NCI-H1105 treated with DMSO at 0.1 percent for 48 hours (cell line): ENCODE measurements at places on chromosomes 5 and 9.

DNA sequence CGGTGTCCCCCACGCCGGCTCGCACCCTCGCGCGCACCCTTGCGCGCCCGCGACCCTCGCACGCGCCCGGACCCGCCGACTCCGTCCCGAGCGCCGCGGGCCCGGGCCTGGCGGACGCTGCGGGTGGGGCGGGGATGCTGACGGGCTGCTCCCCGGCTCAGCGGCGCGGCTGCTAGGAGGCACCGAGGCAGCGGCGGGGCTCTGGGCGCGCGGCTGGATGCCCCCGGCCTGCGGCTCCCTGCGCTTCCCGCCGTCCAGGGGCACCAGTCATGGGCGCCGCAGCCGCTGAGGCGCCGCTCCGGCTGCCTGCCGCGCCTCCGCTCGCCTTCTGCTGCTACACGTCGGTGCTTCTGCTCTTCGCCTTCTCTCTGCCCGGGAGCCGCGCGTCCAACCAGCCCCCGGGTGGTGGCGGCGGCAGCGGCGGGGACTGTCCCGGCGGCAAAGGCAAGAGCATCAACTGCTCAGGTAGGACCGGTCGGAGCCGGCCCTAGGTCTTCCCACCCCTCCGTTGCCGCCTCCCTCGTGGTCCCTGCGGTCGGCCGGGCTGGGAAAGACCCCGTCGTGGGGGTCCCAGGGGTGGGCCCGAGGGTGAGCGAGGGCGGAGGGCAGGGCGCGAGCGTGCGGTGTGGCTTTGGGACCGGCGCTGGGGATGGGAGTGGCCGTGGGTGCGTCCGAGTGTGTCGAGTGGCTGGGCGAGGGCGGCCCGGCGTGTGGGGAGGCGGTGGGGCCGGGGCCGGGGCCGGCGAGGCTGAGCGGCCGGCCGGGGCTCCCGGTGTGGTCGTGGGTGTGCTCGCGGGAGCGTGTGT is 530 bp downstream of the TMEFF1 start:
- peak; percentile 13 for DNase-seq

GRCh38 chr5:60519372-60519771 is 180.6 kb downstream of the DEPDC1B start:
- no peak for DNase-seq

DNA sequence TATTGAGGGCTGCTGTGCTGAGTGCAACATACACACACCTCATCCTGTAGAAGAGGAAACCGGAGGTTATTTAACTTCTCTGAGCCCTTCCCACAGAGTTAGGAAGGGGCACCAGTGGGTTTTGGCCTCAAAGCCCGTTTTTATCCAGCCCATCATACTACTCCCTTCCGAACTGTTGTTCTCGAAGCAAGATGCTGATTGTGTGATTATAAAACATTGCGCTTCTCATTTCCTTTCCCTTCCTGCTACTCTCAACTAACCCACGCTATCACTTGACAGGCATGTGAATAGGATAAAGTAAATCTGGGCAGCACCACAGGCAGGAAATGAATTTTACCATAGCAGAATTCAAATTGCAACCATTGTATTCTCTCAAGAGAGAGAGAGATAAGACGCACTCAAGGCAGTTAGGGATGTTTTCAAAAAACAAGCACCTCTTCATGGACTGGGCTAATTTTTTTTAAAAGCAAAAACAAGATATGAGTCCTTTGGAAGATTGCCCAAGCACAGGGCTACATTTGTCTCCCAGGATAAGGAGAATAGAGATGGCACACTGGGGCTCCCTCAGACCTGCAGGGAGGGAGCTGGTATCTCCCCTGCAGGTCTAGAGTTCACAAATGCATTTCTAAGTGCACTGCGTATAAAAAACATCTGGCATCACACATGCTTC is 52.6 kb downstream of the GNA14 start:
- DNase-seq, result peak; percentile 25

DNA sequence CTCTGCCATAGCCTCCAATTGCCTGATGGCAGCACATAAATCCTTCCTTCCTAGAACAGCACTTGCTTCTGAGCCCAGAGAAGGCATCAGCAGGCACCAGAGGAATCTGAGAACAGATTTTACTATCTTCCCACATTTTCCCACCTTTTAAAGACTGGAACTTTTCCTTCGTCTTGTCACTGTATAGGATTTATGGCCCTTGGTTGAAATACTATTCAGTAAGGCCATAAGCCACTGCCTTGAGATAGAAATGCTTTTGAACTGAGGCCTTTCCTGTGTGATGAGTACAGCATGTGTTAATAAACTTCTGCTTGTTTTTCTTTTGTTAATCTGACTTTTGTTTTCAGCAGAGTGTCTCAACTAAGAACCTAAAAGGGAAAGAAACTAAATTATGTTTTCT is 84.3 kb downstream of the MRPS27 start:
- DNase-seq, result no peak

DNA sequence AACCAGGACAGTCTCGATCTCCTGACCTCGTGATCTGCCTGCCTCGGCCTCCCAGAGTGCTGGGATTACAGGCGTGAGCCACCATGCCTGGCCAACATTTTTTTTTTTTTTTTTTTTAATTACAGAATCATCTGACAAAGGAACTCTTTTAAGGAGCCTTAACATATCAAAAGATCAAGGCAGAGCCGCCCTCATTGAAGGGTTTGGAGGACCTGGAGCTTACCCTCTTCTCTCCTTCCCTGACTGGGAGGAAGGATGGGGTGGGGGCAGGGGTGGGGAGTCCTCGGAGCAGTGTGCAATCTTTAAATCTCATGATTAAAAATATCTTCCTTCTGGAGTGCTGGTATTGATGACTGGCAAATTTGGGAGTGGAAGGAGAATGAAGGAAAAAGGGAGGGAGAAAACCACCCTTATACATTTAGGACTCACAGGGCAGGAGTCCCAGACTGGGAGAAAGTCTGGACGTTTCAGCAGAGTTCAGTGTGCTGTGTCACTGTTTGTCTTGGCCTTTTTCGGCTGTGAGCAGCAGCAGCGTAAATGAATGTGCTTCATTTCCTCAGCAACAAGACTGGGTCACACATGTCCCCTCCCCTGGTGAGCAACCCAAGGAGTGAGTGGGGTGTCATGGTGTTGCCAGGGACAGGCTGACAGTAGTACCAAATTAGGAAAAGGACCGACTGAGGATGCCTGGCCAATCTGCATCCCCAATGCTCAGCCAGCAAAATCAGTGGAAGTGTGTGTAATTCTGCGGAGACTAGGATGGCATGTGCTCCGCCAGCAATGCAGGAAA is 115.3 kb upstream of the BNC2 start:
- no peak for DNase-seq

DNA sequence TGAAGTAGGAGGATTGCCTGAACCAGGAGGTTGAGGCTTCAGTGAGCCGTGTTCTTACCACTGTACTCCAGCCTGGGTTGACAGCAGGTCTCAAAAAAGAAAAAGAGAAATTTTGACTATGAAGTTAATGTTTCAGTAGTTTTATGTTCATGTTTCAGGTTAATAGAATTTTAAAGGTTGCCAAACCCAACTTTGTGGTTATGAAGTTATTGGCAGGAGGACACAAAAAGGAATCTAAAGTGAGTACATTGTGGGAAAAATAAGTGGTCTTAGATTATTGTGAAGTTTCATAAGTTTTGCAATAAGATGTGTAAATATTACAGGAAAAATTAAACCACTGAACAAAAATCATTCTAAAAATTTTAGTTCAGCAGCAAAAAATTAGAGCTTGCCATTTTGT is 78.6 kb downstream of the GOLM1 start:
- no peak for DNase-seq

DNA sequence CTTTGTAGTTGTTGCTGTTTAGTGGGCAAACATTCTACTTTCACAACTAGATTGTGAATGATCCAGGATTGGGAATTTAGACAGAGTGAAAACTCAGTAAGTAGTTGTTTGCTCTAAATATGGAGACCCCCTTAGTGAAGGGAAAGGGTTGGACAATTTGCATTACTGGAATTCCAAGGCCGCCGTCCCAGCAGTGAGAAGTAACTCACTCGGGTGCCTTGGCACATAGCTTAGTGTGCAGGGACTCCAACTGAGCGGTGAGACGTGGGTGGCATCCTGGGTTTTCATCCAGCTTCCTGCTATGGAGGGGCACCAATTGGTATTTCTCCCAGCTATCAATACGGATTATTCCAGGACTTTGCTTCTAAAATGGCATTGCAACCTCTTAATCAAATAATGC is 69.7 kb upstream of the FCN1 start:
- no peak for DNase-seq

DNA sequence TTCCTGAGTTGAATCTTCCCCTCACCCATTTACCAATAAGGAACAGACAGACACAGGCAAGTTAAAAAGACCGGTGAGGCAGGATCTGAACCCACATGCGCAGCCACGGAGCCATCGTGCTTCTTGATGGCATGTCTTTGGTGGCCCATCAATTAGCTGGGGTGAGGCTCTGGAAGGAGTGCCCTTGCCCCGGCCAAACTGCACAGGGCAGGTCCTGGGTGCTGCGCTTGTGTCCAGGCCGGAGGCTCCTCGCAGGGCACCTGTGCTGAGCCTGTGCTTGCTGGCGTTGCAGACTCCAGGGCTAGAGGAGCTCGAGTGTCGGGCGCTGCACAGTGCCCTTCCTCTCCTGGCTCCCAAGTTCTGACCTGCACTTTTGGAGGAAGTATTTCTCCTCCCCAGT is 66.4 kb downstream of the PSMB7 start:
- no peak for DNase-seq

GRCh38 chr5:111930449-111930848 is 173.5 kb upstream of the NREP start:
- no peak for DNase-seq

- DNase-seq, result no peak
Observed at GRCh38 chr5:123814801-123815470, 303.0 kb downstream of the CSNK1G3 start.

- DNase-seq, result no peak
Observed at GRCh38 chr5:13252699-13253098, 691.8 kb downstream of the DNAH5 start.

DNA sequence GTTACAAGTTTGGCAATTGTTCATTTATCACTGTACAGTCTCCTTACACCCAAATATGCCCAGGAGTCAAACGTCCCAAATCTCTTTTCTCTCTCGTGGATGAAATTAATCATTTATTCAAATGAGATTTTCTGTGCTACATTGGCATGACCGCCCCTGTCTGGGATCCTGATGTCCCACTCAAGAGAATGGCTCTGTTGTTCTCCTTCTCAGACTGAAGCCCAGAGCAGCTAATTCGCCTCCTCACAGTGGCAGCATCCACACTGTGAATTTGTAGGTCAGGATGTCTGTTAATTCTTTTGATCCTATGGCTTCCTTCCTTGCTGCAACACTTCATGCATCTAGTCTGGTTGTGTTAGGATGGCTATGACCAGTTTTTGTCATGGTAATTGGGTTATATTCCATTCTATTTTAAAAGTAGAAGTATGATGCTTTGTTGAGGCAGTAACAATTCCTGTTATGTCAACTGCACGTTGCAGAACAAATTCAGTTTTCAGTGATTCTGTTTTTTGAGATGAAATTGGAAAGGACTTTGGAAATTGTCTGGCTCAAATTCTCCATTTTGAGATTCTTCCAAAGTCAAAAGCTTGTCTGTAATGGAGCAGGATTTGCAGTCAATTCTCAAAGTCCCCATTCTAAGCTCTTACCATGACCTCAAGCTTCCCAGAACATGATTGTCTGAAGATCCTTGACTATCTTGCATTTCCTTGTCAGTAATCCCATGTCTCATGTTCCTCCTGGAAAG is 141.5 kb upstream of the GAS1 start:
- no peak for DNase-seq

GRCh38 chr9:113623851-113624485 is 160.4 kb downstream of the RGS3 start:
- no peak for DNase-seq

DNA sequence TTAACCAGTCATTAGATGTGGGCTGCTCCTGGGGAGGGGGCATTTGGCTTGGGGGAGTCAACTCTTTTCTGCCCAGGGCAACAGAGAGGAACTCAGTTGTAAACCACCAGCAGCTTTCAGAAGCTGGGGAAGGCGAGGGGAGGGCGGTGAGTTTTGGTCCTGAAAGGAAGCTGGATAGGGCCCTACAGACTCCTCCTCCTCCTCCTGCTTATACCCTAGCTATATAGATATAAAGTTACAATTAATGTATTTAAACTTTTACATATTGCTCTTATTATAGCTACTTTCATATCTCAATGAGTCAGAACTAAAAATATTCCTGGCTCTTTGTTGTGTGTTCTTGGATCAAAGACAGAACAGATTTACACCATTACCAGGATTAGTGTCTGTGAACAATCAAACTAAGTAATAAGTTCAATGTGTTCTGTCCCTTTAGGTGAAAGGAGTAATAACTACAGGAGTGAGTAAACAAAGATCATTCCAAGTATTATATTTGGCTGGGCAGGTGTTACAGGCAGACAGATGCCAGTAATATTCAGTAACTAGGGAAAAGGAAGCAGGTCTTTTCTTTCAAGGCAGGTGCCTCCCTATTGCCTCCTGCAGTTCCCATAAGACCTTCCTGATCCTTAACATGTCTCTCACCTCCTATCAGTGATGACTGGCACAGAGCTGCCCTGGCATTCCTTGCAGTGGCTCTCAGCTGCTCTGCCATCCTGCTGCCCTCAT is 20.5 kb upstream of the VPS13A start:
- peak; percentile 50 for DNase-seq

- no peak for DNase-seq
Observed at GRCh38 chr5:172713113-172713808, 57.7 kb downstream of the DUSP1 start.

DNA sequence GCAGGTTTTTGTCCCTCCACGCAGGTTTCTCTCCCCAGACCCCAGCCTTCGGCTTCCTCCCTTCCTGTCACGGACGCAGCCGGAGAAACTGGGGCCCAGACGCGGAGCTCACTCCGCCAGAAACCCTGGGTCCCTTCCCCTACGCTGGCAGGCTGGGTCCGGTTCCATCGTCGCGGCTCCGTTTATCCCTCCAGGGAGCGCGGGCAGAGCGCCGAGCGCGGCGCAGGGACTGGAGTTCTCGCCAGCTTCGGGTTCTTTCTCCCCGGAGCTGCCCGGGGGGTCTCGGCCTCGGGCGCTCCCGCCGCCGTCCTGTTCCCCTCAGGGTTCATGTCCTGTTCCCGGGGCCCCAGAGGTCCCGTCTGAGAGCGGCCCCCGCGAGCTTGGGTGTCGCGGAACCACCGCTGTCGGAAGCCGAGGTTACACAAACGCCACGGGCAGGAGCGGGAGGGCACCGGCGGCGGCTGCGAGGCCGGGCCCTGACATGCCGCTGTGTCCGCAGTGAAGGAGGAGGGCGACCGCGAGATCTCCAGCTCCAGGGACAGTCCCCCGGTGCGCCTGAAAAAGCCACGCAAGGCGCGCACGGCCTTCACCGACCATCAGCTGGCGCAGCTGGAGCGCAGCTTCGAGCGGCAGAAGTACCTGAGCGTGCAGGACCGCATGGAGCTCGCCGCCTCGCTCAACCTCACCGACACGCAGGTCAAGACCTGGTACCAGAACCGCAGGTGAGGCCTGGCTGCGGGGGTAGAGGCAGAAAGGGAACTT is 4.6 kb downstream of the BARHL1 start:
- DNase-seq, result no peak

DNA sequence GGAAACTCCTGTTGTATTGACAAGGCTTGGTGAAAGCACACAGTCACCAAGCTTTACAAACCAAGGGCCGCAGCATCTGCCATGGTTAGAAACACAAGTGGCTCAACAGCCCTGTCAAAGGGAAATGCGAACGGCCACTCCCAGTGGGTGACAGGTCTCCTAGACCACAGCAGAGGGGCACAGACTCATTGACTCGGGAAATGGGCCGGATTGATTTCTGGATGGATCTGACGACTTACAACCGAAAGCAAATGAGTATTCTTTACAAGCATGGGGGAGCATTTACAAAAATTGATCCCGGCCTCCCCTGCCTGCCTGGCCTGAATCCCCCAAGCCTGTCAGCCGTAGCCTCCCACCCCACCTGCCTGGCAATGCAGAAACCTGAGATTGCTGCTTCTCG is 48.2 kb downstream of the ADAMTS2 start:
- DNase-seq, result no peak
